Globus pallidus (tissue), 1 donor: ENCODE measurements at places on chromosomes 2 and 18.

- DNase-seq = no peak
Observed at GRCh38 chr2:114786901-114787300, 344.5 kb downstream of the DPP10 start.

DNA sequence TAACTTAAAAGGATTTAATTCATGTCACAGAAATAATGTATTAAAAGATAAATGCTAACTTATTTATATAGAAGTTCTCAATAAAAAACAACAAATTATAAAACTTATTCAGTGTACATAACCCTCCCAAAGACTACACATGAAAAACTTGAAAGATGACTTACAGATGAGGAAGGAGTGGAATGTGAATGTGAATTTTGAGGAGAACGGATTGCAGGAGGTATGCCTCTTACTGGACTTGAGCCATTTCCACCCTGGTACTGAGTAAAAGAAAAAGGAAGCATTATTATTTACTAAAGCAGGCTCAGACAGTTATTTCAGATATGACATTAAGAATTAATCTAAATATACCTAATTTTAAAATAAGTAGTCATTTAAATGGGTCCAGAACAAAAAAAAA lies 104.4 kb downstream of the TLK1 start:
- no peak for DNase-seq

DNA sequence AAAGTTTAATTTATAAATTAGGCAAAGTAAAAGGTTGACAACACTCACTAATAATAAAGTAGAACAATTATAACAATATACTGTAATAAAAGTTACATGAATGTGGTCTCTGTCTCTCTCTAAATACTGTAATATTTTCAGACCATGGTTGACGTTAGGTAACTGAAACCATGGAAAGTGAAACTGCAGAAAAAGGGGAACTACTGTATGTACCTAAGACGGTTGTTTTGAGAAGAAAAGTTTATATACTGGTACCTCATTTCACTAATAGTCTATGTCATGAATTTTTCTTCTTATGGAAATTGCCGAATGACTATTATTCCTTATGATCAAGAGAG lies 166.7 kb upstream of the ZNF521 start:
- no peak for DNase-seq

DNA sequence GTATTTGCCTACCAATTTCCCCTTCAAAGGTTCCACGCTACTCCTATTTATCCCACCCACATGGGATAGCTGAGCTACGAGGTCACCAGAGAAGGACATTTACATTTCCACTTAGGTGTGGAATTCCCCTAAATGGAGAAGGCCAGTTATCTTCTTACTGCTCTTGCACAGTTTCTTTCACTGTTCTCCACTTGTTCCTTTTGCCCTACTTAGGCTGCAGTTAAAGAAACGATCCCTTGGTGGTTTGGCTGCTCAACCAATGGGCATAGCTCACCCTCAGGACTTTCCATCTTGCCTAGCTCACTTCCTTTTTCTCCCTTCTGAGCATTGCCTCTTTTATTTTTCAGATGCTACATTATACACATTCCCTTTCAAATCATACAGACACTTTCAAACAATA lies 11.2 kb upstream of the NABP1 start:
- no peak for DNase-seq

- DNase-seq = no peak
Observed at GRCh38 chr18:70415823-70416488, 127.1 kb downstream of the SOCS6 start.

GRCh38 chr2:42494355-42495233 lies 812 bp upstream of the KCNG3 start:
- peak; percentile 61 for DNase-seq

- peak; percentile 89 for DNase-seq
Observed at GRCh38 chr2:27050996-27051901, at the start of gene AGBL5. Gene AGBL5 (plus strand): TSS chr2:27051668. CDS start chr2:27052959, 1,291 bp downstream.

DNA sequence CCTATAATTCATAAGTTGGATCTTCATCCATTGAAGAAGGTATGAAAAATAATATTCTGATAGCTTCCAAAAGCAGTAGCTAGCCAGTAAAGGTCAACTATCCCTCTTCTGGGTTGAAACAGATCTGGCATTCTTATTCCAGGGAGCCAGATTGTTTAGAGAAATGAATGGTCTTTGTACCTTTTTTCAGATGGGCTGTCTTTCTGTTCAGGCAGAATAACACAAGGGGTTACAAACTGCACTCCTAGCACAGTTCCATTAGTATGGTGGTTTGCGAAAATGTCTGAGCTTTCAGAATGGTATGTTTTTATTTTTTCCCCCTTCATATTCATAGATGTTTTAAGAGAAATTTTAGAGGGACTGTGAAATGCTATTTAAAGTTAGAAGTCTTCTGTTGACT lies 47.5 kb upstream of the TMEM178A start:
- no peak for DNase-seq

DNA sequence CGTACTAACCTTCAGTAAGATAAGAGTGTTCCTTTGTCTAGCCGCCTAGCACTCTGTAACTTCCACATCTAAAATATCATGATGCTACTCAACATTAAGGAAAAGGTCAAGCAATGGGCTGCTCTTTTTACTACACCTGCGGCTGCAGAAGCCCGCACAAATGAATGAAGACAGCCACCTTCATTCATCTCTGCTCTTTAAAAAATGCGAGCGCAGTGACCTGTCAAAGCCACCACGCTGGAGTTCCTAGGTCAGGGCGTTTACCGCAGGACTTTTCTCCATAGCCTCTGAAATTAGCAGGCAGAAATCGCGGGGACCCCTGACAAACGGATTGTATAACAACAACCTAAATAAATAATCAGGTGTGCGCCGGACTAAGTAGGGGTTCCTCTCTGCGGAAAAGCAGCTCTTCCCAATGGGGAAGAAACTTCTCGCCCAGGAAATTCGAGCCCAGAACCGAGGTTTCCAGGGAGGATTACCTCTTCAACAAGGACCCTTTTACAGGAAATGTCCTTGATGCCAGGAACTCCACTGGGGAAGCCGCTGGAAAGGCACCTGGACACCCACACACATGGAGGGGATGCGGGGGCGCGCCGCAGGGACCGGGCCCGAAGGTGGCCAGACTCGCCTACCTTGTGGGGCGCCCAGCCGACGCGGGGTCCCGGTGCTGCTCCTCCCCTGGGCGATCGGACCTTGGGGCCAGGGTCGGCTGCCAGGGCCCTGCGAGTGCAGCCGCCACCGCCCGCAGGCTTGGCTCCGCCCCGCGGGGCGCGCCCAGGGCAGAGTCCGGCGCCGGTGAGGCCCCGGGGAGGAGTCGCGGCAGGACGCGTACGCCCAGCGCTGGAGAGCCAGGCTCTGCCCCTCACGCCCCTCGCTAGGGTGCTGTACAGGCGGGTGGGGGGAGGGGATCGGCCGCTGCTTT lies at the start of gene CCDC68:
CCDC68 (minus strand) TSS at position 758 of the 922 bp plus-strand sequence. CDS start 16,670 bp downstream, outside the sequence.
- DNase-seq = no peak

GRCh38 chr2:60808330-60808801 lies 52.3 kb downstream of the PAPOLG start:
- DNase-seq = peak; percentile 24

GRCh38 chr2:38438883-38439612 lies 62.0 kb upstream of the ATL2 start:
- no peak for DNase-seq

GRCh38 chr2:241066171-241066892 lies 35.8 kb downstream of the MTERF4 start:
- no peak for DNase-seq

- DNase-seq = no peak
Observed at GRCh38 chr2:60312618-60313017, 240.8 kb downstream of the BCL11A start.

DNA sequence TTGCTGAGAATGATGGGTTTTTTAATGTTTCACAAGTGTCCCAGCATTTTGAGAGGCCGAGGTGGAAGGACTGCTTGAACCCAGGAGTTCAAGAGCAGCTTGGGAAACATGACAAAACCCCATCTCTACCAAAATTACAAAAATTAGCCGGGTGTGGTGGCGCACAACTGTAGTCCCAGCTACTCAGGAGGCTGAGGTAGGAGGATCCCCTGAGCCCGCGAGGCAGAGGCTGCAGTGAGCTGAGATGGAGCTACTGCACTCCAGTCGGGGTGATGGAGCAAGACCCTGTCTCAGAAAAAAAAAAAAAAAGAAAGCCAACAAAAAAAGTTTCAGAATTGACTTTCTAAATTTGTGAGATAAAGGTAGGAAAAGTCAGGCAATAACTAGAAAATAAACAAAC lies 8.7 kb downstream of the TFCP2L1 start:
- DNase-seq = no peak
